ENCODE measurements at places on chromosomes 5 and 9.
A peak's percentile ranks its signal among the peaks of the same experiment; 100 is the strongest.

DNA sequence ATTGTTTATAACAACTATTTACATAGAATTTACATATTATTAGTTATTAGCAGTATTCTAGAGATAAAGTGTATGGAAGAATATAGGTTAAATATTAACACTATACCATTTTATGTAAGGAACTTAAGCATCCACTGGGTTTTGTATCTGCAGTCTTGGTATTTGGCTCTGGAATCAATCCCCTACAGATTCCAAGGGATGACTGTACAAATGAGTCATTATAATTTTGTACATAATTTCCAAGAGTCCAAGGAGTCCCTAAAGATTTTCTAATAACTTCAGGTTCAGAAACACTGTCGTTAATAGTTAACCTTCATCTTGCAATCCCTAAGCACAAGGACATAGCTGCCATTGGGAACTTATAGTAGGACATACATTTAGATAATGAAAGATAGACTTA lies 254.8 kb upstream of the PDE4D start:
- no peak for DNase-seq

DNA sequence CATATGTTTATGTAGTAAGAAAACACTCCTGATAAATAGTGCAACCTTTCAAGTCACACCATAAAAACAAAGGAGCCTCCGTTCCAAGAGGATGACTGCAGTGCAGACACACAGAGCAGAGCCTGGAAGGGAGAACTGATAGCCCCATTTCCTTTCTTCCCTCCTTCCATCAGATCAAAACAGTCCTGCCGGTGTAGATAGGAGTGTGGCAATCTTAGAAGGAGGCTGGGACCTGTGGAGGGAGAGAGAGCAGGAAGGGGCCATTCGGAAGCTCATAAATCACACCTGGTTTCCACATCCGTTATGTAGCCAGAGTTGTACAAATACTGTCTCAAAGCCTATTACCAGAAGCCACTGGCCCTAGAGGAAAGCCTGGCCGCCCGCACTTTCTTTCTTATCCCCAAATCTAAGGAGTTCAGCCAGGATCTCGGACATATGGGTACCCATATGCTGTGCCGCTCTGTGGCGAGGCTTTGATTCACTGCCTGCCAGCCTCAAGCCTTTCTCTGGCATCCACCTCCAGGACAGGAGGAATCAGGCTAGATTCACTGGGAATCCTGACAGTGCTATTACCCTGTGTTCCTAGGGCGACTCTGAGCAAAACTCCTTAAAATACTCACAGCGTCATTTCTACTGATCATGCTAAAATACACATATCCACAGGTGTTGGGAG lies 26.9 kb downstream of the DAP start:
- DNase-seq: no peak

DNA sequence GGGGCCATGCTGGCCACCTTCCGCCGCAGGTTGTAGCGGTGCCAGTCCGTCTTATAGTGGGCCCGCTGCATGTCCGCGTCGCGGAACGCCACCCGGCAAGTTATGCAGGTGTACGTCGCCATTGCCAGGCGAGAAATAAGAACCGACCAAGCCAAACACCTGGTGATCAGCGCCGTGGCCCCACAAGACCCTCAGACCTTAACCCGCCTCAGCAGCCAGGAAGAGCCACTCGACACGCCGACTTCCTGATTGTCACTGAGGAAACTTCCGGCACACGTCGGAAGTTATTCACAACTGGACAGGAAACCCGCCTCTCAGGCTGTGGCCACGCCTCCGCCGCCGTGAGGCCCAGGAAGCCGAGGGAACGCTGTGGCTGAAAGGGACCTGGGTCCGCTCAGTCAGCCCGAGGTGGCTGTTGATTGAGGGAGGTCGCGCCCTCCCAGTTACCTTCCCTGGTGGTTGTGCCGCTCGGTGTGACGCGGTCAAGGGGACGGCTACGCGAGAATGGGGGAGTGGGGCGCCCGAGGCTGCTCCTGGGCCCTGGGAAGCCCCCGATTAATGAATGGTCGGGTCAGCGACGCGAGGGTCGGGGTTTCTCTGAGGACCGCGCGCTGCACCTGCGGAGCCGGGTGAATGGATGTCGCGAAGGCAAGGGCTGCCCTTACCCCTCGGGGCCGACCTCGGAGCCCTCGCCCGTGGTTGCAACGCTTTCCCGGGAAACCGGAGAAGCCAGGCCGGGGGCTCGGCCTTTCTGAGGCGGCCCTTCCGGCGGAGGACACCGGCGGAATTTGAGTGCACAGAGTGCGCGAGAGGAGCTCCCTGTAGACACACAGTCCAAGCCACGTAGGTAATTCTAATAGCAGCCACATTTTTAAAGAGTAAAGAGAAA lies at the start of gene ZNF622:
TSS of gene ZNF622 (minus strand) at position 257 of the 889 bp plus-strand sequence. CDS start at position 122, 135 bp downstream.
- peak; percentile 90 for DNase-seq

GRCh38 chr9:129420721-129421120 lies 200.2 kb downstream of the C9orf50 start:
- no peak for DNase-seq

DNA sequence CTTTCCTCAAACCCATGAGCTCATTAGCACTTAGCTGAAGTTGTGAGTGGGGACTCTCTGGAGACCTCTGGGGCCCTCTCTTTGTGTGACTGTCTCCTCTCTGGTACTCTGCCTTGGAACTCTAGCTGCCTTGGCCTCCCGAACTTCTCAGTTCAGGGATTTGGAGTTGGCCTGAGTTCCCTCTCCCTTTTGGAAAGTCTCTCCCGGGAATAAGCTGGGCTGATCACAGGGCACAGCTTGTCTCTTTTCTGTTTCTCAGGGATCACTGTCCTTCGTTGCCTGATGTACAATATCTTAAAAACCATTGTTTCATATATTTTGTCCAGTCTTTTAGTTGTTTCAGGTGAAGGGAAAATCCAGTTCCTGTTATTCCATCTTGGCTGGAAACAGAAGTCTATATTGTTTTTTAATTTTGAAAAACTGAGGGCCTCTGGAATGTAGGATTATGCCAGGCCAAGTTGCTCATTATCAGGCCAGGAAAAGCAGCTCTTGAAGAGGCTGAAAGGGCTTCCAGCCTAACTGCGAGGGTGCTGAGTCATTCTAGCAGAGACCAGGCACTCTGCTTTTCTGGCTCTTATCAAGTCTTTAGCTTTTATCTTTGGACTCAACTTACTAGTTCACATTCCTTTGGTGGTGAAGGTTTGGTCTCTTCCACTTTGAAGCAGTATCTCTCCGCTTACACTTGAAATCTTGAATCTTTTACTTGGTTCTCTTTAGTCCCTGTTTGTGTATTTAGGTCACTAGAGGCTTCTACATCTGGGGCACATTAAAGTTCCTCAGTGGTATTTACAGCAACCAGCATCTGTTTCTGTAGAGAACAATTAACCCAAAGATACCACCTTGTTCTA lies 8.4 kb upstream of the RGS3 start:
- DNase-seq: no peak

DNA sequence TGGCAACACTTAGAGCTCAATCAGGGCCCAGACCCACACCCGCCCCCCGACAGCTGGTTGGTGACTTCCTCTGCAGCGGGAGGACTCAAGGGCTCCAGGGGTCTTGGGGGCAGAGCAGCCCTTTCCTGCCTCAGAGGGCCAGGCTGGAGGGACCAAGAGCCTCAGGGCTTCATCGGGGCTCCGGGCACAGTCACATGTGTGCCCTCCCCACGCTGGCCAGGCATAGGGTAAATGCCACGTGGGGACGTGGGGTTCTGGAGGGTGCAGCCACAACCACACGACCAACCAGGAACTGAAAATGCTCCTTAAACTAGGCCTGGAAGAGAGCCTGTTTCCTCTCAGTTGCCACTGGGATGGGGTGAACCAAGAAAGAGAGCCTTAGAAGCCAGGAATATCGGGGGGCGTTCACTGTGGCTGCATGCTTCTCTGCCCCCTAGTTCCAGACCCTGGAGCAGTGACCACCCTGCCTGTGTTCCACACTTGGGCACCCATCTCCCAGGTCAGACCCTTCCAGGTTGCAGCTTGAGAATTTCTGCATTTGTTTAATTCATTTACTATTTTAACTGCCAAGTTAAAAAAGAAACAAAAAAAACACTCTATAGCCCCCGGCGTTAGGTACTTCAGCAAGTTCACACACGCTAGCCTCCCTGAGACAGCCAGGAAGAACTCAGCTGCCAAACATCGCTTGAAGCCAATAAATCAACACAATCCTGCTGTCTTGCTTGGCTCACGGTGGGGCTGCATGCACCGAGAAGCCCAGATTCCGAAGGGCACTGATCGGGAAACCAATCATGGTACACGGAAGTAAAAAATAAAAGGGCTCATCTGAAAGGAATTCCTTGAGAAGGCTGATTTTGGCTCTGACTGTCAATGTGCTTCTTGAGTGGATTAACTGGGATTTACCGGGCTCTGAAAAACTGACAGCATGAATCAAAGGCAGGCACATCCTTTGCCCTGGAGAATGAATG lies 56.1 kb upstream of the PHYKPL start:
- DNase-seq: no peak

GRCh38 chr9:128729302-128729701 lies 5.4 kb upstream of the ZDHHC12 start:
- DNase-seq: no peak
